ENCODE measurements at places on chromosomes 2 and 18.

GRCh38 chr18:21826641-21827302, 86.2 kb downstream of the MIB1 start:
- no peak for DNase-seq

DNA sequence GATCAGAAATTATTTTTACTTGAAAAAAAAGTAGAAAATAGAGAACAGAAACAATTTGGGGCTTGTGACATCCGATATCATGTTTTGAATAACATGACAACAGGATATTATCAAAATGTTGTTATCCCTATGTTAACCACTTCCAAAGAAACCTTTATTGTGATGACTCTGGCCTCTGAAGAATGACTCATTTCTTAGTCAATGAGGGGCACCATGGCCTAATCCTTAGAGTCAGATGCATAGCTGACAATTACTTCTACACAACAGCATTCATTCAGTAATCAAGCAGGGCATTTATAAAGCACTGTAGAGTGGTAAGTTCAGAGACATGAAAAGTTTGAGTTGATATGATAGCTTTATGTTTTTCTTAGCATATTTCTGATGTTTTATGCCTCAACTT, 703.0 kb downstream of the RNF144A start:
- DNase-seq, result no peak

- DNase-seq, result no peak
Measured at GRCh38 chr2:189363559-189363958, 77.7 kb upstream of the WDR75 start.

DNA sequence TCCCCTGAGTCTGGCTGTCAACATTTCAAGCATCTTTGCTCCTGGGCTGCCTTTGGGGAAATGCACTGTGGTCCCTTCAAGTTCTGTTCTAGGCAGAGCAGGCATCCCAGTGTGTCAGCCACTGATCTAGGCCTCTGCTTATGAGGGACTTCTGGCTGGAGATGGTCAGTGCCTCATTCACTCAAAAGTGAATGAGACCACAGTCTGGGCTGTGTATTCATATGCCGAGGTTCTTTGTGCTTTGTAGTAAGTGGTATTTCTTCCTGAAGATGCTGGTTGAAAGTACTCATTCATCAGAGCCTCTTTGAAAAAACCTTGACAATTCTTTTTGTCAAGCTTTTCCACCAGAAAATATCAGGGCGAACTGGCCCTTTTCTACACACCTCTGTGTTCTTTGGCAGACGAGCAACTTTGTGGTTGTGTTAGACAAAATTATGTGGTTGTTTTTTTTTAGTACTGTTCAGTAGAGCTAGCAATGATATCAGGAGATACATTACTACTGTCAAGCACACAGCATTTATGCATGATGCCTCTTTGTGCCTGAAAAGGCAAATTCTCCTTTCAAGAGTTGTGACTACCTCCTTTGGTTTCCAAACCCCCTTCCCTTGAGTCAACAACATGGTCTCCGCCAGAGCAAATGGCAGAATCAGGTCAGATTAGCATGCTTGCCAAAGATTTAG, 510.9 kb upstream of the NRP2 start:
- no peak for DNase-seq

GRCh38 chr2:129224486-129224885, 755.0 kb upstream of the RAB6C start:
- no peak for DNase-seq

DNA sequence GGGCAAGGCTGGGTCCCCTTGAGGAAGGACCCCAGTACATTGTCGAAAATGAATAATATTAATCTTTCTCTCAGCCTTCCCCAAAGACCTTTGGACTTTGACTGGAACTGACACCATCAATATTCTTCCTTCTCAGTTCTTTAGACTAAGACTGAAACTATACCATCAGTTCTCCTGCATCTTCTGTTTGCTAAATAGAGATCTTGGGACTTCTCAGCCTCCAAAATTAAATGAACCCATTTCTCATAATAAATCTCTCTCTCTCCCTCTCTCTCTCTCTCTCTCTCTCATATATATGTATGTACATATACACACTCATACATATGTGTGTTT, 39.7 kb upstream of the VRK2 start:
- no peak for DNase-seq

DNA sequence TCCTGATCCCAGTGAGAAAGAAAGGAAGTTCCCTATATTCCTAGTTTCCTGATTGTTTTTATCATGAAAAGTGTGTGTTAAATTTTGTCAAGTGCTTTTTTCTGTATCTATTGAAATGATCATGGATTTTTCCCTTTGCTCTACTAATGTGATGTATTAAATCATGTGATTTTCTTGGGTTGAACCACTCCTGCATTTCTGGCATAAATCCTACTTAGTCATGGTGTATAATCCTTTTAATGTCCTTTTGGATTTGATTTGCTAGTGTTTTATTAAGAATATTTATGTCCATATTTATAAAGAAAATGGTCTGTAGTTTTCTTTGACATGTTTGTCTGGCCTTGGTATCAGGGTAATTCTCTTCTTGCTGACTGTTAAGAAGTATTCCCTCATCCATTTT, 87.3 kb upstream of the CNGA3 start:
- no peak for DNase-seq

GRCh38 chr2:207515671-207516070, 14.1 kb upstream of the CREB1 start:
- no peak for DNase-seq

DNA sequence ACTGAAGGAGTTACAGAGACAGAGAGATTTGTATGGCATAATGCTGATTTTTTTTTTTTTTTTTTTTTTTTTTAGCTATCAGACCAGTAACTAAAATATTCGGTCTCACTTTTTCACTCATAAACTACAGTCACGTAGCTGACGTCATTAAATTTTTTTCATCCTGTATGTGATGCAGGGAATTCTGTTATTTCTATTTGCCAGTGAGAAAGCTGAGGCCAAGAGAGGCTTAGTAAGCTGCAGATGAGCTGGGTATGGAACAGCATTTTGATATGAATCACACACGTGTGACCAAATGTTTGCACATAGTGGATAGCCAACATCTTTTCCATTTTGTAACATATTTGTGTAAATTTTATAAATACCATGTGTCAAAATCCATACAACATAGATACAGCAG, 79.1 kb upstream of the EPB41L3 start:
- DNase-seq, result no peak

DNA sequence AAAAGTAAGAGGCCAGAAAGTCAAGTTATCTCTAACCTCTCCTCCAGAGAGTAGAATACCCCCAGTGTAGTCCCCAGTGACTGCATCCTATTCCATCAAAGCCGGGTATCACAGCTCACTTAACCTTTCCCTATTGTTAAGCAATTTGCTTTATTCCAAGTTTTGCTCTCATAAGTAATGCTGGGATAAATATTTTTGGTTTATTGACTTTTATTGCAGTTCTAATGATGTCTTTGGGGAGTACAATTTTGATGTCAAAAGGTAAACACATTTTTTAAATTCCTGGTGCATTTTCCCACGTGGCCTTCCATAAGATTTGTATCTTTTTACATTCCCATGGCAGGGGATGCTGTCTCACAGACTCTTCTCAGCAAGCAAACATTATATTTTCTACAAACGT, 43.3 kb downstream of the CMPK2 start:
- DNase-seq, result no peak

DNA sequence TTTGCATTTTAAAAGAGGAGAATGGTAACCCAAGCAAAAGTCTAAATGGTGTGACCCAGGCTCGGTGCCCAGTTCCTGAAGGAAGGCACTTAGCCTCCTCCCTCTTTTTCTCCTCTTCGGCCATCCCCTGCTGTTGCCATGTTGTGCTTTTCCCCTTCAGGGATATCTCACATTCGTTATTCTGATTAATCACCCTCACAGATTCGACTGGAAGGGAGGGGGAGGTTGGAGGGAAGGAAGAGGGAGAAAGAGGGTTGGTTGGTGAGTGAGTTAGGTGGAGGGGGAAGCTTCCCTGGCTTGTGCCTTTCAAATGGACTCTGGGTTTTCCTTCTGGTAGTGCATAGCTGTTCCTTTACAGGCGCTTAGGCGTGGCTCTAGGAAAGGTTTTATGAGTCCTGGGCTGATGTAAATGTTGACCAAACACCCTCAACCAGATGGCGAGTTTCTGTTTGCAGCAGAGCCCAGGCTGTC, 39.0 kb upstream of the LYPD6B start:
- no peak for DNase-seq

DNA sequence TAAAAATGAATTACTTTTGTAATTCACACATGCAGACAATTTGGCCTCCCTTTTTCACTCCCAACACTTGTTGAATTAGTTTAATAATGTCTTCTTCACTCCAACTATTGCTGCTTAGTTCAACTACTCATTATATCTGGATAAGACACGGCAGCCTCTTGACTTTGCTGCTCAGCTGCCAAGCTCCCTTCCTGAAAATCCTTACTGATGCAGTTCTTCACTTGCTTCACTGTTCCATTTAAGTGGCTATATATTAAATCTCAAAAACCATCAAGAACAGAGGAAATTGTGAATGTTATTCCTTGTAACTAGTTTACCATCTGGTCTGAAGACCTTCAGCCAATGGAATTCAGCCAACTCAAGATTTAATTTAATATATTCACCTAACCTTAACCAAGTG, 127.1 kb downstream of the NCOA1 start:
- no peak for DNase-seq

DNA sequence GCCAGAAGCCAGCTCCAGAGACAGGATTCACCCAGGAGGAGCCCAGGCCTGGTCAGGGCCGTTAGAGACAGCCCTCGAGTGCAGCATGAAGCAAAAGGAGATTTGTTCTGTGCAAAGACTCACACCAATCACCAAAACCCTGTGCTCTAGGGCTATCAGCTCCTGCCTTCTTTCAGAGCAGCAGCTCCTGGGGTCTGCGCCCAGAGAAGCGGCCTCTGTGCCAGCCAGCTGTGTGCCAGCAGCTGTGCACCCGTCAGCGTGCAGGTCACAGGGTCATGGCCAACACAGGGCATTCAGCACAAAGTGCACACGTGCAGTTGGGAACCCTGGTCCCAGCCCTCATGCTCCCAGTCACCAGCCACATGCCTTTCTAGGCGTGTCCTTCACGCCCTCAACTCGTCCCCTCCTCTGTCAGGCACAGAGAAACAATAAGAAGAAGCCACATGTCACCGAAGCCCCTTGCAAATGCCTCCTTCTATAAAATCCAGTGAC, 49.3 kb downstream of the ZNF516 start:
- DNase-seq, result no peak

- no peak for DNase-seq
Measured at GRCh38 chr18:24657444-24657842, 197.0 kb downstream of the HRH4 start.

GRCh38 chr2:105344704-105345345, 7.5 kb downstream of the C2orf49 start:
- DNase-seq, result no peak

GRCh38 chr2:204258890-204259289, 286.4 kb upstream of the PARD3B start:
- DNase-seq, result no peak

DNA sequence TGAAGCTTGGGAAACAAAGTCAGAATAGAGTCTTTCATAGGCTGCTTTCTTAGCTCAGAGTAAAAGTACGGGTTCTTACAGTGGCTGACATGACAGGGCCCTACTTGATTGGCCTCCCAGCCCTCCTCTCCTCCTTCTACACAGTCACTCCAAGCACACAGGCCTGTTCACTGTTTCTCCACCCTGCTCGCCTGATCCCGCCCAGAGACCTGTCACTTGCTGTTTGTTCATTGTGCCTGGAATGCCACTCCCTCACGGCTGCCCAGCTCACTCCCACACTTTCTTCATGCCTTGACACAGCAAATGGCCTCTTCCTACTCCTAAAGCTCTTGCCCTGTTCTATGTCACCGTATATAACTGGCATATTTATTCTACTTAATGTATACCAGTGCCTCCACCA, 104.8 kb downstream of the MAP4K4 start:
- no peak for DNase-seq

DNA sequence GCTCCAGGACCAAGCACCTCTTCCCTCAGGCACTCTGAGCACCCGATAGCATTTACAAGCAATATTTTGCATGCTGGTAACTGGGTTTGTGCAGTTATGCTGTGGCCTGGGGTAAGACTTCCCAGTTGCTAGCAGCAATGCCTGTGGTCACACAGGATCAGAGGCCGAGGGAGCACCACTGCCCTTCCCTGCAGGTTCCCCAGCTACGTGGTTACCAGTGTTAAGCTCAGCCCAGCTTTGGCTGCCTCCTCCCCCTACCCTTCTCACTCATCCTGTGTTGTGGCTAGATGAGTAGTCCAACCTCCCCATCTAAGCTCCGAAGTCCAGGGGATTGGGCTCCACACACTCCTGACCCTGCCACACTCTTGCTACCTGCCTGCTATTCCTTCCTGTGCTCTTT, 141.1 kb downstream of the CELF4 start:
- DNase-seq, result no peak

DNA sequence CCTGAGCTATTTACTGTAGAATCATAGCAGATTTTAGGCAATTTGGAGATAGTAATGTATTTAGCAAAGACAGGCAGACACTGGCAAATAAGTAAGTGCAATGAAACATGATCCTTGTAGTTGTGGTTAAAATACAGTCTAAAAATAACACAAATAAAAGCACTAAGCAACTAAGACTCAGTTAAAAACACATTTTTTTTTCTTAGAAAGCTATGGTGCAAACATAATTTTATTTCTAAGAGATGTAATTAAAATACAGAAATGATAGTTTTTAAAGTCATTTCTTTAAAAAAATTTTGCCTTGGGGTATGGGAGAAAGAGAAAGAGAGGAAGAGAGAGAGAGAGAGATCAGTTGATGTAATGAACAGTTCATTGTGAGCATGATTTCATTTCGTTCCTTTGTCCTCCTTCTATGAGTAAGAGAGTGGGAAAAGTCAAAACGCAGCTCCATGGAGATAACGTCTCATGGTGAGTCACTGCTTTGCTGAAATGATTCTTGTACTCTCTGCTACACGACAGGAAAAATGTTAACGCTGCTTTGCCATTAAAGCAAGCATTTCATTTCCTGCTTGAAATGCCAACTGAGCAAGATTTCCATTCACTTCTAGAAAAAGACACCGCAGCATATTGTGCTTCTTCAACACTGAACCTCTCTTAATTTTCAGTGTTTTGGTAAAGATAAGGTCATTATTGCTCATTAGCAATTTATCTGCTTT, 61.3 kb upstream of the PGAP1 start:
- DNase-seq, result peak; percentile 57

DNA sequence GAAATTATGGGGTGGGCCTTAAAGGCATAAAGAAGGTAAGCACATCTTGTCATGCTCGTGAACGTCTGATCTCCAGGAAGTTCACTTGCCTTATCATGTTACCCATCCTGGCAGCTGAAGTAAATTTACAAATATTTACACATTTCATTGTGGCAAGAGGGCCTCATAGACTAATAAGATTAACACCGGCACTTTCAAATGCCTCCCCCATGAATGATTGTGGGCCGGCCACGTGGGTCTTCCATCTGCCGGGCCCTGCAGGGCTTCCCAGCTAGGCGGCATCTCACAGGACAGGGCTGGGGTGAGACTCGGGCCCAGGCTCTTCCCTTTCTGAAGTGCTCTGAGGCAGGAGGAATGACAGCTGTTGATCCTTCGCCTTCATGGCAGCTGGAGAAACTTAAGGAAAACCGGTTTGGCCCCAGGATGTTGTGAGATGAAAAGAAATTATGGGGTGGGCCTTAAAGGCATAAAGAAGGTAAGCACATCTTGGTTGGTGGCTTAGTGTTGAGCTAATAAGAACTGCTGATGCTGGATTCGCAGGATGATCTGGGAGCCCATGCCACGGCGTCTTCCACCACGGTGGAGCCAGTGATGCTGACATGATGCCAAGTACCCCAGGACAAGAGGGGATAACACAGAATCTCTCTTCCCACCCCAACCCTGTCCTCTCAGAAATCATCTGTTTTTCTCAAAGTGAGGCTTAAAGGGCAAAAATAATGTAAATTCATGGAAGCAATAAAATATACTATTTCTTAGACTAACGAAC, 176.3 kb downstream of the SEPTIN10 start:
- DNase-seq, result no peak

- no peak for DNase-seq
Measured at GRCh38 chr2:132849118-132849517, 179.1 kb upstream of the LYPD1 start.
